Peyer's patch (tissue), 4 donors: ENCODE measurements at places on chromosomes 13 and 19. TPM values are rescaled to one million over a fixed set of nuclear protein-coding genes. Genes with fewer than 3 reads are reported as not detected.

Gene ZNF433
- total RNA-seq = 0.35 TPM

Gene KCNN1
- total RNA-seq = not detected

DNA sequence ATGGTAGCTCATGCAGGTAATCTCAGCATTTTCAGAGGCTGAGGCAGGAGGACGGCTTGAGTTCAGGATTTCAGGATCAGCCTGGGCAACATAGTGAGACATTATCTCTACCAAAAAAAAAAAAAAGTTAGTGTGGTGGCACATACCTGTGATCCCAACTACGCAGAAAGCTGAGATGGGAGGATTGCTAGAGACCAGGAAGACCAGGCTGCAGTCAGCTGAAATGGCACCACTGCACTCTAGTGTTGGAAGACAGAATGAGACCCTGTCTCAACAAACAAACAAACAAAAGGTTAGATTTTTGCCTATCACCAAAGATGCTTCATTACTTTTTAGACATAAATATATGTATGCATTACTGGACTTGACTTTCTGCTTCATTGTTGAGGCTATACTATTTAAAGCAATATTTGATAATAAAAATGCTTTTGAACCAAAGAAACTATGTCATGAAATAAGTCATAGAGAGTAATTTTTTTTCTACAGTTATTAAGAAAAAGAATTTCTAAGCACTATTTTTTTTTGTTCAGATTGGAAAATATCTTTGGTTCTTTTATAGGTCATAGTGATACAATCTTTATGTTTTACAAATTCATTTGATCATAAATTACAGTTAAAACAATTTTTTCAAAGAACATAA is 1180.1 kb upstream of the ATXN8OS start:
- no peak for DNase-seq

GRCh38 chr19:1284979-1285736 is 515 bp upstream of the EFNA2 start:
- DNase-seq = no peak
